A549 treated with Mapracorat at 1 μM for 4 hours (cell line): ENCODE measurements at places on chromosomes 2 and 18. TPM values are rescaled to one million over a fixed set of nuclear protein-coding genes. Genes with fewer than 3 reads are reported as not detected.

SPATA3 gene
- not detected in 5 replicates for total RNA-seq

SLC25A12 gene
- 13.5 to 15.7 TPM (median 14.0 TPM) in 5 replicates for total RNA-seq

SPP2 gene
- not detected in 5 replicates for total RNA-seq

FAHD2B gene
- total RNA-seq: 10.2 to 12.0 TPM (median 11.6 TPM) in 5 replicates

DNAJC5G gene
- total RNA-seq: not detected in 5 replicates

CPLX4 gene
- not detected in 5 replicates for total RNA-seq

AQP4 gene
- not detected in 5 replicates for total RNA-seq

SP5 gene
- 0.06 TPM in 1 of 5 replicates, not detected in the others for total RNA-seq

SLC35F5 gene
- 35.4 to 50.1 TPM (median 49.1 TPM) in 5 replicates for total RNA-seq

HDAC4 gene
- 5.3 to 9.4 TPM (median 7.5 TPM) in 5 replicates for total RNA-seq

STPG4 gene
- total RNA-seq: not detected in 5 replicates

RAMP1 gene
- not detected in 5 replicates for total RNA-seq

TDRD15 gene
- not detected in 5 replicates for total RNA-seq

RAX gene
- total RNA-seq: not detected in 5 replicates

FAP gene
- total RNA-seq: 0.15 TPM in 1 of 5 replicates, not detected in the others

CCDC178 gene
- total RNA-seq: not detected in 5 replicates

ARHGAP28 gene
- total RNA-seq: 0.02 to 0.49 TPM (median 0.12 TPM) in 3 of 5 replicates, not detected in the others
